ENCODE measurements at places on chromosomes 3 and 15. TPM values are rescaled to one million over a fixed set of nuclear protein-coding genes. Genes with fewer than 3 reads are reported as not detected.
A peak's percentile ranks its signal among the peaks of the same experiment; 100 is the strongest.

The AQR gene
- 42.3 TPM for polyA plus RNA-seq

The DISP2 gene
- polyA plus RNA-seq, result 1.3 TPM

The SPTBN5 gene
- polyA plus RNA-seq, result 1.6 TPM

The LSG1 gene
- 45.9 TPM for polyA plus RNA-seq

The ACKR2 gene
- 1.7 TPM for polyA plus RNA-seq

- no peak for DNase-seq
- H3K36me3 ChIP-seq, result no peaks in the 10 kb centered on the region
- H3K4me1 ChIP-seq, result no peaks in the 10 kb centered on the region
- no peak overlapping the region for H3K4me3 ChIP-seq
- no peaks in the 10 kb centered on the region for H3K27me3 ChIP-seq
- H3K27ac ChIP-seq, result no peak overlapping the region
Observed at GRCh38 chr3:10725067-10725466, 91.0 kb upstream of the SLC6A11 start.

- no peak for DNase-seq
- H3K36me3 ChIP-seq, result no peaks in the 10 kb centered on the region
- no peak overlapping the region for H3K27ac ChIP-seq
- no peak overlapping the region for H3K4me3 ChIP-seq
Observed at GRCh38 chr3:35383216-35383615, 256.1 kb upstream of the ARPP21 start.

GRCh38 chr3:135779590-135780235 lies 185.8 kb upstream of the PPP2R3A start:
- no peak overlapping the region for H3K27ac ChIP-seq
- no peak overlapping the region for H3K4me3 ChIP-seq
- DNase-seq, result no peak
- no peaks in the 10 kb centered on the region for H3K36me3 ChIP-seq
- H3K27me3 ChIP-seq, result no peaks in the 10 kb centered on the region

GRCh38 chr3:139676632-139677387 lies 962 bp downstream of the NMNAT3 start:
- H3K4me1 ChIP-seq, result no peaks in the 10 kb centered on the region
- no peaks in the 10 kb centered on the region for H3K27me3 ChIP-seq
- DNase-seq, result no peak

- no peaks in the 10 kb centered on the region for H3K36me3 ChIP-seq
- peaks cover 37% of the 10 kb centered on the region for H3K4me1 ChIP-seq
- H3K27ac ChIP-seq, result no peak overlapping the region
- no peaks in the 10 kb centered on the region for H3K27me3 ChIP-seq
- DNase-seq, result no peak
Observed at GRCh38 chr3:136543385-136543784, 208.8 kb downstream of the STAG1 start.

GRCh38 chr3:126153695-126154360 lies 26.6 kb downstream of the ALDH1L1 start:
- DNase-seq, result no peak
- H3K4me1 ChIP-seq, result no peaks in the 10 kb centered on the region
- no peaks in the 10 kb centered on the region for H3K36me3 ChIP-seq
- H3K27ac ChIP-seq, result no peak overlapping the region

DNA sequence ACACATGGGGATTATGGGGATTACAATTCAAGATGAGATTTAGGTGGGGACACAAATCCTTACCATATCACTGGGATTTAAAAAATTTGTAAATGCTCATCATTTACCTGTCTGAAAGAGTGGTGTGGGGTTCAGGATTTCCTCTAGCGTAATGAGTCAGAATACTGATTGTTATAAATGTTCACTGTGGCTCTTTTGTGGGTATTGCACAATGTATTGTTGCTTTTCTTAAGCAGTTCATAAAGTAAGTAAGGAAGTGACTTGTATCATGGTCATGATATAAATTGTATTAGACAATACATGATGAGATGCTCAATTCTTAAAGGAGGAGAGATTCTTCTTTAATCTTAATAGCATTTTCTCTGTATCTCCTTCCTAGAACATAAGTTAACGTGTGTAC lies 262.1 kb downstream of the CNTN4 start:
- no peaks in the 10 kb centered on the region for H3K4me1 ChIP-seq
- no peak overlapping the region for H3K27ac ChIP-seq
- no peaks in the 10 kb centered on the region for H3K36me3 ChIP-seq
- no peak for DNase-seq

DNA sequence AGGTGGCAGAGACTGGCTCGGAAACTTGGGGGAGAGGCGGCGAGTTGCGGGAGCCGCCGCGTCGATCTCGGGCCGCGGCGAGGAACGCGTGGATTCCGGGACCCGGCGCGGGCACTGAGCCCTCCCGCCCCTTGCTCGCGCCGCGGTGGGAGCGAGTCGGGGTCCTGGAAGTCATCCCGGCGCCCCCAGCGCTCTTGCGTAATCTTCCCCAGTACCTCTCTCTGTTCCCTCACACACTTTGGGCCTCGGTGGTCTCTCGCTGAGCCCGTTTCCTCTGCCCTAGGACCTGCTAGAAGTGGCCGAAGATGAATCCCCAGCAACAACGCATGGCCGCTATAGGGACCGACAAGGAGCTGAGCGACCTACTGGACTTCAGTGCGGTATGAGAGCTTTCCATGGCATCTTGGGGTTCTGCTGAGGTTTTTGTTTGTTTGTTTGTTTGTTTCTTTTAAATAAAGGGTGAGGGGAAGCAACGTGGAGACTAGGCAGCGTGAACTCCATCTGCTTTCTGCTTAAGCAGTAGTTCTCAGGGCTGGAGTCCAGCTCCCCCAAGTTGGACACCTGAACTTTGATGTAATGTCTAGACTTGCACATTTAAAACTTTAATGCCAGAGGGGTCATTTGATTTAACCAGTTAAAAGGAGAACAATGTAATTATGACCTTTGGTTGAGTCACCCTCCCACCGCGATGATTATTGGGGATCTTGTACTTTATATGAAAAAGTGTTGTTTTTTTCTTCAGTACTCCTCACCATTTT lies 1.3 kb downstream of the TCF12 start:
- DNase-seq, result peak; percentile 83
- H3K27ac ChIP-seq, result peak overlapping the region; percentile 94
- no peaks in the 10 kb centered on the region for H3K27me3 ChIP-seq
- no peaks in the 10 kb centered on the region for H3K36me3 ChIP-seq
- H3K4me3 ChIP-seq, result peak overlapping the region; percentile 79

GRCh38 chr3:4067893-4068292 lies 235.3 kb upstream of the SETMAR start:
- no peak for DNase-seq
- no peak overlapping the region for H3K4me3 ChIP-seq
- no peaks in the 10 kb centered on the region for H3K4me1 ChIP-seq
- H3K27me3 ChIP-seq, result no peaks in the 10 kb centered on the region
- no peak overlapping the region for H3K27ac ChIP-seq

DNA sequence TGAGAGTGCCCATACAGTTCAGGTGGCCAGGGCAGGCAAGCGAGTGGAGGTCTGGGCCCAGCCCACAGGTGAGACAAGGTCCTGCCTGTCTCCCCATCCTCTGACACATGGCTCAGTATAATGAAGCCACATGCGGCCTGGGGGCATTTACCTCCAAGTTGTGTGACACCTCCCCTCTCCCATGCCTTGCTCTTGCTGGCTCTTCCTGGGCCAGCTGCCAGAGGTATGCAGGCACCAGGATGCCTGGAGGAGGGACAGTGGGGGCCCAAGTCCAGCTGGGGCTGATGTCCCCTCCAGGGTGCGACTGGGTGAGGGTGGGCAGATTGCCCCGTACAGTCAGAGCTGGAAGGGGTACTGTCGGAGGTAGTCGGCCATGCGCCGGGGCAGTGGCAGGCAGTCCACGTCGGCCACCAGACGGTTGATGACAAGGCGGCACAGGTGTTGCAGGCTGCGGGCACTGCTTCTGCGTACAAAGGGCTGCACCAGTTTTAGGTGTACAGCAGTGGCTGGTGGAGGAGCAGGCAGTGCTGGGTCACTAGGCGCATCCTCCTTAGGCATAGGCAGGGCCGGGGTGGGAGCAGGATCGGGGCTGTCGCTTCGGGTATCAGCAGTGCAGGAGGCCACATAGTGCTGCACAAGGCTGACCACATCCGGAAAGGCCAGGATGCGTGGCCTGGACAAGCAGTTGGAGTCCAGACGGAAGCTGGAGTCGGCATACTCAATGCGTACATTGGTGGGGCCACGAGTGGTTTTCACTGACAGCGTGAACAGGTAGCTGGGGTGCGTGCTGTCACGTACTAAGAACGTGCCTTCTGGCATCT lies 4.1 kb downstream of the CISH start:
- H3K36me3 ChIP-seq, result no peaks in the 10 kb centered on the region
- H3K27me3 ChIP-seq, result no peaks in the 10 kb centered on the region
- H3K4me3 ChIP-seq, result no peak overlapping the region
- DNase-seq, result no peak
- peak overlapping the region; percentile 94 for H3K27ac ChIP-seq
- peaks cover 22% of the 10 kb centered on the region for H3K4me1 ChIP-seq

DNA sequence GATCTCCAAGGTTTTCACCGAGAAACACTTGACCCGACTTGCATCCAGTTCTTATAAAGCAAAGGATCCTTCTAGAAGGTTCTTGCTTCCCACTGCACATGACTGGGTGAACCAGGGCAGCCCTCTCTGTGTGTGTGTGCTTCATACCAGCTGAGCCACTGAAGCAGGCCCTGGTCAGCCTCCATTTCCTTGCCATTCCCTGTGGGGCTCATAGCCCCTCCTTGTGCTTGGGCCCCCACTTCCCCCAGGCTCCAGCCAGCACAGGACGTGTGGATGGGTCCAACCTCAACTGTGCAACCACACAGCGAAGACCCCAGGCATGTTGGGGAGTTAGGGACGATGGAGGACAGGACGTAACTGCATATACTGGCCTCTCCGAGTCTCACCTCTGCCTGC lies 15.5 kb downstream of the KLF15 start:
- no peak for DNase-seq
- H3K4me1 ChIP-seq, result no peaks in the 10 kb centered on the region
- no peak overlapping the region for H3K4me3 ChIP-seq
- H3K36me3 ChIP-seq, result no peaks in the 10 kb centered on the region
- no peaks in the 10 kb centered on the region for H3K27me3 ChIP-seq

- H3K4me1 ChIP-seq, result peaks cover 7% of the 10 kb centered on the region
- H3K27ac ChIP-seq, result peak overlapping the region; percentile 83
- H3K27me3 ChIP-seq, result no peaks in the 10 kb centered on the region
- H3K36me3 ChIP-seq, result no peaks in the 10 kb centered on the region
- DNase-seq, result no peak
Observed at GRCh38 chr15:99423186-99424130, 142.3 kb upstream of the MEF2A start.

DNA sequence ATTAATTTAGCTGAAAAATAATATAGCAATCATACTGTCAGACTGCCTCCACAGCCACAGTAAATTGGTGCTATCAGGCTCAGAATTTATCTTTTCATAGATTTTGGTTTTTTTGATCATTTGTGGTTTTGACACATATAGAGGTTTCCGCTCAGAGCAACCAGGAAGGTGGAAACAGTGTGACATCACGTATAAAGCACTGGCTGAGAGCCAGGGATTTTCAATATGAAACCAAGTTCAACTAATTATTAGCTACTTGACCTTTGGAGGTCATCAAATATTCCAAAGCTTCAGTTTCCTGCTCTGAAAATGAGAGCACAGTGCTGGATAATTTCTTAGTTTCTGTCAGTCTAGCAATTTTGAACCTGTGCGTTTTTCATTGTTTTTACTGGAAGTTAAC lies 433.8 kb upstream of the SUCLG2 start:
- no peaks in the 10 kb centered on the region for H3K4me1 ChIP-seq
- H3K36me3 ChIP-seq, result no peaks in the 10 kb centered on the region
- no peaks in the 10 kb centered on the region for H3K27me3 ChIP-seq

- no peak for DNase-seq
- H3K4me3 ChIP-seq, result no peak overlapping the region
- H3K27ac ChIP-seq, result no peak overlapping the region
- peaks cover 8% of the 10 kb centered on the region for H3K4me1 ChIP-seq
Observed at GRCh38 chr3:187025254-187025655, 94.9 kb downstream of the ST6GAL1 start.

DNA sequence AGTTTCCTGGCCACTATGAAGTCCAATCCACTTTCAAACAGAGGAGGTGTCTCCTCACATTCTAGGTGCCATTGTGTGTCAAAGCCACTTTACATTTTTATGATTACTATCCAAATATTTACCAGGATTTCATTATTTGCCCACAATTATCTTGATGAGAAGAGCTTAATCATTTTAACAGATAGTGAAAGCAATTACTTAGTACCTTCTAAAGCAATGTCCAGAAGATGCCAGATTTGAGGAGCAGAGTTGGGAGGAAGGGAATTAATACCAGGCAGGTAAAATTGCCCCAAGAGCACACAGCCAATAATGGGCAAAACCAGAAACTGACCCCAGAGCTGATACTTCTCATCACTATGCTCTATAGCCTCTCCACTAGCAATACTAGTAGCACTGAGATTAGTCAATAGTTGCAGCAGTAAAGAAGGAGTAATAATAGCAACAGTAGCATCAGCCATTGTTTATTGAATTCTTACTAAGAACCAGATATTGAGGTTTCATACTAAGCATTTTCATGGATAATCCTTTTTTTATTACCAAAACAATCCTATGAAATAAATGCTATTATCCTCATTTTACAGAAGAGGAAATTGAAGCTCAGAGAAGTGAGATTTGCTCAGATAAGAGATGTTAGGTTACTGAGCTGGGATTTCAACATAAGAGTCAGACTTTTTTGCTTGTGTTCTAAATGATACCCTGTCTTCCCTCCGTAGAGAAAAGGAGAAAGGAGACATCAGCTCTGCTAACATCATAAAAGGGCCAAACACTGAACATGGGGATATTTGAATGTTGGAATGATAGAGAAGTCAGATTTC lies 509.3 kb upstream of the CFAP20DC start:
- H3K4me1 ChIP-seq, result no peaks in the 10 kb centered on the region
- no peak overlapping the region for H3K4me3 ChIP-seq
- no peaks in the 10 kb centered on the region for H3K36me3 ChIP-seq
- H3K27me3 ChIP-seq, result no peaks in the 10 kb centered on the region
- H3K27ac ChIP-seq, result no peak overlapping the region
- no peak for DNase-seq

GRCh38 chr15:90531147-90531546 lies 1.4 kb downstream of the CRTC3 start:
- H3K4me3 ChIP-seq, result peak overlapping the region; percentile 81
- H3K4me1 ChIP-seq, result peaks cover 38% of the 10 kb centered on the region
- no peaks in the 10 kb centered on the region for H3K27me3 ChIP-seq
- H3K36me3 ChIP-seq, result no peaks in the 10 kb centered on the region
- DNase-seq, result no peak
- no peak overlapping the region for H3K27ac ChIP-seq

DNA sequence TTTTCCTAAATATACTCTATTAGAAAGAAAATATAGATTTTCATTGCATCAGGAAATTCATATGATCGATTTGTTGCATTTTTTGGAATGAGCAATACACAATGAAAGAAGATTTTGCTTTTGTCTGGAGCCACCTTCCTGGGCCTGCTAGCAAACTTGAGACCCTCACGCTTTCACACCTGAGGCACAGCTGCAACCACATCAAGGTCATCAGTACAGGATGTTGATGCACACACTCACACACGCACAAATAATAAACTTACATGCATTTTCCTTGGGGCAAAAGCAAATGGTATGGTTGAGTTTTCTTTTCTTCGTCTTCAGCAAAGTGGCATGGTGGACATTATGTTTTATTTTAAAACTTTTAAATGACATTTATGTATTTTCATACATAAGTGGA lies 64.8 kb upstream of the SATB1 start:
- no peaks in the 10 kb centered on the region for H3K36me3 ChIP-seq
- H3K4me3 ChIP-seq, result no peak overlapping the region
- no peaks in the 10 kb centered on the region for H3K27me3 ChIP-seq
- no peak for DNase-seq
- H3K27ac ChIP-seq, result no peak overlapping the region

GRCh38 chr3:32597656-32598055 lies 27.0 kb upstream of the DYNC1LI1 start:
- no peaks in the 10 kb centered on the region for H3K36me3 ChIP-seq
- no peaks in the 10 kb centered on the region for H3K27me3 ChIP-seq
- DNase-seq, result no peak
- H3K4me1 ChIP-seq, result no peaks in the 10 kb centered on the region
- no peak overlapping the region for H3K27ac ChIP-seq
